Natural killer cell treated with Interleukin-12 subunit alpha and Interleukin-12 subunit beta and Interleukin-15 and Interleukin-18, amount 100 ng/mL, for 72 hours (primary cell): ENCODE measurements at places on chromosomes 5 and 9.

DNA sequence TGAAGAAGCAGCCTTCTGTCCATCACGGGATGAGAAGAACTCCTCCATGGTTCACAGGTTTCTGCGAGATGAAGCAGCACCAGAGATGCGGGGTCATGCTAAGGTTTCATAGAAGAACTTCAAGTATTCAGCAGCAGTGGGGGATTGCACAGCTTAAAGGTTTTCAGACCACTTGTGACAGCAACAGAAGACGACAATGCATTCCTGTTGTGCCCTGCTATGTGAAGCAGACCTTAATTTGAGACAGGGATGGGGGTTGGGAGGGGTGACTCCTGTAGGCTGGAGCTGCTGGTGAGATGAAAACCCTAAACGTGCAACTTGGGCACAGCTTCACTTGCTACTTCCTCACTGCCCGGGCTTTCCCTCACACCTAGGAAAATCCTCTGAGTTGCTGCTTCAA, 256.0 kb downstream of the SLIT3 start:
- no peak overlapping the region for H3K27ac ChIP-seq
- peaks cover 27% of the 10 kb centered on the region for H3K27me3 ChIP-seq
- no peaks in the 10 kb centered on the region for H3K36me3 ChIP-seq
- H3K4me1 ChIP-seq, result no peaks in the 10 kb centered on the region

DNA sequence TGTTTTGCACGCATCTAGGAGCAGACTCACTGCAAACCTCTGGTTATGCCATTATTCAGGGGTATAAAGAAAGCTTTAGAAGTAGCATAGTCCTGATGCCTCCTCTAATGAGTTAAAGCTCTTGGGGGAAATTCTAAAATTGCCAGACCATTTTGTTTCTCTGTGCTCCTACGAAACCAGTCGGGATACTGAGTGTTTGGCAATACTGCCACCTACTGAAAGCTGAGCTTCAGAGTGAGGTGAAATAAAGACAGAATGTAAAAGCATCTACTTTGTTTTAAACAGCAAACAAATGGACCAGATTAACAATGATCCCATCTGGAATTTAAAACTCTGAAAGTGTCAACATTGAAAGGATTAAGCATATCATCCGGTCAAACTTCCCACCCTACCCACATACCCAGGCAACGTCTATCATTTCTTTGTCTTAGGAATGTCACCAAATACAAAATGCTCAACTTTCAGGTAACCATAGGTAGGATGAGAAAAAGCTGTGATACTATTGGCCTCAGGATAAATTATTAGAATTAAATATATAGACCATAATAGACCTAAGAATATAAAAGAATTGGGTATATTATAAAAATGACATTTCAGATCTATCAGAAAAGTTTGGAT, 77.8 kb upstream of the SHISAL2B start:
- peaks cover 31% of the 10 kb centered on the region for H3K27me3 ChIP-seq
- no peaks in the 10 kb centered on the region for H3K4me1 ChIP-seq
- H3K36me3 ChIP-seq, result no peaks in the 10 kb centered on the region
- DNase-seq, result no peak

DNA sequence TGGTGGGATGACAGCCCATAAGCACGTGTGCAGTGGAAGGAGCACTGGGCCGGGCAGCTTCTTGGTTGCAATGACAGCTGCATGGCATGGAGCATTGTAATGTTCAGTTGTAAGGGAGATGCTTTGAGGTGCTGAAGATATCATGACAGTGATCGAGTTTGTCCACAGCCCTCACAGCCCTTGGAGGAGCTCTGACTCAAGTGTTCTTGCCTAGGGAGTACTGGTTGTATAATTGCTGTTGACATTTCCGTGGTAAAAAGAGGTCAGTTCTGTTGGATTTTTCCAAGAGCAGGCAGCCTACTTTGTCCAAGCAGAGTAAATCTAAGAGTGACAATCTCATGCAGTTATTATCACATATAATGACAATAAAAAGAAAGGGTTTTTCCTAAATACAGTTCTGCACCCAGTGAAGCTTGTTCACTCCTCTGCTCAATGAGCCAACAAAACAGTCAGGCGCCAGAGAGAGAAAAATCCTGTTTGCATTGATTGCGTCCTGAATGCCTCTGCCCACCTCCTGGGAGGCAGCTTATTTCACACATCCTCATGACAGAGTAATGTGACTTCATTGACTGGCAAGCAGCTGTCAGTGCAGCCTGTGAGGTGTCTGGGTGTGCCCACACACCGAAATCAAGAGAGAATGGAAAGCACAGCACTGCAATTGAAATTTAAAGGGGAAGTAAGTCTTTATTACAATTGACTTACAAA, 248.0 kb downstream of the NTRK2 start:
- no peak overlapping the region for H3K4me3 ChIP-seq
- DNase-seq, result no peak
- H3K27me3 ChIP-seq, result peaks cover 14% of the 10 kb centered on the region
- no peak overlapping the region for H3K27ac ChIP-seq
- H3K36me3 ChIP-seq, result no peaks in the 10 kb centered on the region
- no peaks in the 10 kb centered on the region for H3K4me1 ChIP-seq

GRCh38 chr5:180873615-180874520, 12.8 kb upstream of the ZFP62 start:
- DNase-seq, result no peak
- H3K4me1 ChIP-seq, result peaks cover 2% of the 10 kb centered on the region
- no peak overlapping the region for H3K4me3 ChIP-seq
- H3K27ac ChIP-seq, result no peak overlapping the region
- H3K36me3 ChIP-seq, result no peaks in the 10 kb centered on the region

DNA sequence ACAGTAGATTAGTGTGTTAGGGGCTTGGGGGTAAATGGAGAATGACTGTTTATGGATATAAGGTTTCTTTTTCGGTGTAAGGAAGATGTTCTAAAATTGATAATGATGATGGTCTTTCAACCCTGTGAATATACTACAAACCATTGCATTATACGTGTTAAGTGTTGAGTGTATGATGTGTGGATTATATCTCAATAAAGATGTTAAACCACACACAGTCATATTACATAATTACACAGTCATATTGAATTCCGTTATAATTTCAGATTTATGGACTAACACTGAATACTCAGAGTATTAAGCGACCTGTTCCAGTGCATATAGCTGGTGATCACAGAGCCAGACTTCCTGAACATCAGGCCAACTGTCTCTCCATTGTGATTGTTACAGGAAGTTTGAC, 68.1 kb downstream of the F2RL2 start:
- H3K27ac ChIP-seq, result peak overlapping the region; percentile 76
- peaks cover 7% of the 10 kb centered on the region for H3K36me3 ChIP-seq
- H3K4me1 ChIP-seq, result peaks cover 70% of the 10 kb centered on the region

DNA sequence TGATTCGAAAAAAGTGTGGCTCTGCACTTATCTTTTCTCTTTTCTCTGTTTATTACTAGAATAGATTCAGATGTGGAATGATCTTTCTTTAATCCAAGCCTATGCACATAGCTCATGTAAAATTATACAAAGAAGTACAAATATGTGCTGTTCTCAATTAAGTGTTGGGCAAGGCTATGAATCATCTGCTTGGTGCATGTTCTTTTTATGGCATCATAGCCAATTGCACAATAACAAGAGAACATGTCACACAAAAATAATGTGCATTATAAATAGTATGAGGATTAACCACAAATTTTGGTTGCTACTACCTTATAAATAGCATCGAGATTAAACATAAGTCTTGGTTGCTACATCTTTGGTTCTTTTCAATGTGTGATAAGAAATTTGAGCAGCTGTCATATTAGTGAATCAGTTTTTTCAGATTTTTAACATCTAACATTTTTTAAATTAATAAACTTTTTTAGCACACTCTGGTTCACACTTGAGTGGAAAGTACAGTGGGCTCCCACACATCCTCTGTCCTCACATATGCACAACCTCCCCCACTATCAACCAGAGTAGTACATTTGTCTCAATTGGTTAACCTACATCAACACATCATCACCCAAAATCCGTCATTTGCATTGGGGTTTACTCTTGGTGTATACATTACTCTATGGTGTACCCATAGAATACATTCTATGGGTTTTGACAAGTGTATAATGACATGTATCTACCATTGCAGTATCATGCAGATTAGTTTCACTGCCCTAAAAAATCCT, 6.8 kb upstream of the RECK start:
- H3K27ac ChIP-seq, result no peak overlapping the region
- H3K36me3 ChIP-seq, result no peaks in the 10 kb centered on the region
- peaks cover 14% of the 10 kb centered on the region for H3K27me3 ChIP-seq
- no peak overlapping the region for H3K4me3 ChIP-seq
- peaks cover 4% of the 10 kb centered on the region for H3K4me1 ChIP-seq

GRCh38 chr5:95081500-95081960, 203.4 kb downstream of the MCTP1 start:
- no peaks in the 10 kb centered on the region for H3K36me3 ChIP-seq
- peaks cover 33% of the 10 kb centered on the region for H3K4me1 ChIP-seq
- no peaks in the 10 kb centered on the region for H3K27me3 ChIP-seq
- peak; percentile 67 for DNase-seq

DNA sequence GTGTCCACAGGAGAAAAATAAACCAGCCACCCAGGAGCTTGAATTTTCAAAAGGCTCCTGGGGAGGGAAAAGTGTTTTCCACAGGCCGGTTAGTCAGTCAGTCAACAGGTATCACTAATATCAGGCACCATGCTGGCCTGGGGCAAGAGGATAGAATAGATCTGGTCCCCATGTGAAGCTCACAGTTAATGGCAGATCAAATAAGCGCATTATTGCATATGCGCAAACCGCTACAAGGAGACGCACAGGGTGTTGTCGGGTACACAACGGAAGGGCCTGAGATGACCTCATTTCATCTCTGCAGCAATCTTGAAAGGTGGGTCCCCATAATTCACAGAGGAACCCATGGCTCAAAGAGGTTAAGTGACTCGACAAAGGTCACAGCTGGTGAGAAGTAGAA, 260.7 kb downstream of the CRB2 start:
- H3K36me3 ChIP-seq, result no peaks in the 10 kb centered on the region
- H3K27ac ChIP-seq, result no peak overlapping the region
- peaks cover 27% of the 10 kb centered on the region for H3K4me1 ChIP-seq
- no peak overlapping the region for H3K4me3 ChIP-seq
- H3K27me3 ChIP-seq, result no peaks in the 10 kb centered on the region
- no peak for DNase-seq

- H3K27me3 ChIP-seq, result peaks cover 39% of the 10 kb centered on the region
- H3K27ac ChIP-seq, result peak overlapping the region; percentile 11
- peaks cover 8% of the 10 kb centered on the region for H3K4me1 ChIP-seq
- H3K36me3 ChIP-seq, result no peaks in the 10 kb centered on the region
- H3K4me3 ChIP-seq, result no peak overlapping the region
Observed at GRCh38 chr5:156800929-156801328, 49.2 kb upstream of the PPP1R2B start.

DNA sequence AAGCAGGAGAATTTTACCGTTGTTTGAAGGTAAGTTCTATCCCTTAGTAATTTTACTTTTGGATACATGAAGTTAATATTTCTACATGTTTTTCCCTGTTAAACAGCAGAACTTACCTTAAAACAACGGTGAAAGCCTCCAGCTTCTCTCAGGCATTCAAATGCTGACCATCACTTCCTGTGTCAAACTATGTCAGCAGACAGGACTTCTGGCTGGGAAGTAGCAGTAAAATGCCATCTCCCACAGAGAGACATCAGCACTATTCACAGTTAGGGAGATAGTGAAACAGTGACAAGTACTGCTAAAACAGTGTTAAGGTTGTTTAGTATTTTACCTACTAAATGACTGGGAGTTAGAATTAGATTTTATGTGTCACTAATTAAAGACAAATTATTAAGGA, 34.2 kb upstream of the GOLGA1 start:
- H3K27me3 ChIP-seq, result no peaks in the 10 kb centered on the region
- DNase-seq, result no peak

DNA sequence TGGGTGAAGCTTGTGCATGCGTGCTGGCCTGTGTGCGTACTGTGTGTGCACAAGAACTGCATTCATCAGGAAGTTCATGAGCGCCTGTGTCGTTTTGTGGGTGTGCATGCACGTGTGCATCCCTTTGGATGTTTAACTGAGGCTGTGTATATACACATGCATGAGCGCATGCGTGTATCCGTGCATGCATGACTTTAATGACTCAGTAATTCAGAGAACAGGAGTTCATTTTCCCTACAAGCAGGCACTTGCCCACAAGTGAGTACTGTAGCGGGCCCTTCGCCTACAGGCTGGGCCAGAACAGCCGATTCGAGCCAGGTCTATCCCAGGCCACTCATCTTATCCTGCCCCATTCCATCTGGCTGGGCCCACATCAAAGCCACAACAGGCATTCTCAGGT, 29.8 kb downstream of the CORO2A start:
- H3K36me3 ChIP-seq, result no peaks in the 10 kb centered on the region
- H3K4me3 ChIP-seq, result no peak overlapping the region
- H3K27me3 ChIP-seq, result no peaks in the 10 kb centered on the region
- H3K27ac ChIP-seq, result no peak overlapping the region
